ENCODE measurements at places on chromosomes 13 and 19.

DNA sequence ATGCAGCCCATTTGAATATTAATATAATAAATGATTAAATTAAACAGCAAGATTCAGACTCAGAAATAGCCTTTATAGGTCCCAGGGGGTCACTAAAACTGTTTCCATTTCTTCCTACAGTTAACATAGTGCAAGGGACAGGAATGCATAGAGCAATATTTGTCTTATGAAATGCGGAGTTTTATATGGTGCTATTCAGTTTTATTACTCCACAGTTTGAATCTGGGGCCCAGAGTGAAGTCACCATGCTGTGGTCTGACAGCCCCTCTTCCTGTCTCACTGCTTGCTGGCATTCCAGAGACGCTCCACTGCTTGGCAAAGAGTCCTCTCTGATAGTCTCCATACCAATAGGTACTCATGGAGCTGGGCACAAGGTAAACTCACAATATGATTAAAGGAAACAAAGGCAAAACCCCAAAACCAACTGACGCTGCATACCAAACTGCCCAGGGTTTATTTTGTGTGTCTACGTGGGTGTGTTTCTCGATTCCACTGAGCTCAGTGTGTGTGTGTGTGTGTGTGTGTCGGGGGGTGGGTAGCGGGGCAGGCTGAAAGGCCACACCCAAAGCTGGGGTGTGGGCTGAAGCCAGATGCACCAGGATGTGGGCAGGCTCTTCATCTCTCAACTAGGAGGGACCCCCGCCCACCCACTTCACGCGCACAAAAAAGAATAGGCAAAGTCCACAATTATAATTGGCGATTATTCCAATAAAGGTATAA lies 277.9 kb downstream of the TSHZ3 start:
- DNase-seq: no peak

- no peak for DNase-seq
Measured at GRCh38 chr13:75637181-75637750, 1.1 kb downstream of the LMO7 start.

GRCh38 chr13:91045351-91046034 lies 302.0 kb upstream of the MIR17HG start:
- DNase-seq: no peak

GRCh38 chr19:54160182-54160811 lies 776 bp upstream of the LENG1 start:
- no peak for DNase-seq

GRCh38 chr19:16207063-16207462 lies 9.4 kb downstream of the AP1M1 start:
- DNase-seq: no peak

DNA sequence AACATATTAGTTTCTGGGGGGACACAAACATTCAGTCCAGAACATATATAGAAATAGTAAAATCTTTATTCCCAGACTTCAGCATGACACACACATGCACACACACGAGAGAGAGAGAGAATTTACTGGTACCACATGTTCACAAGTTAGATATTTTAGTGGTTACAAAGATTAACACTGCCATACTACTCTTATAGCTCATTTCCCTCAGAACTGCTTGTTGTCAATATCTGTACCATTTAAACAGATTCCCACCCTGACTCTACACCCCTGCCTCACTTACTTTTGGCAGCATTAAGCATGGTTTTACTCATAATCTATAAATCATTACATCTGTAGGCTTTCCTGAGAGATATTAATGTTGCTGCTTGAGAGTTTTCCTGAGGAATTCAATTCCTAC lies 524.7 kb upstream of the HTR2A start:
- no peak for DNase-seq

GRCh38 chr19:14349426-14349825 lies 31.8 kb upstream of the ADGRE5 start:
- no peak for DNase-seq

- DNase-seq: no peak
Measured at GRCh38 chr13:106695139-106695538, 127.2 kb upstream of the ARGLU1 start.

DNA sequence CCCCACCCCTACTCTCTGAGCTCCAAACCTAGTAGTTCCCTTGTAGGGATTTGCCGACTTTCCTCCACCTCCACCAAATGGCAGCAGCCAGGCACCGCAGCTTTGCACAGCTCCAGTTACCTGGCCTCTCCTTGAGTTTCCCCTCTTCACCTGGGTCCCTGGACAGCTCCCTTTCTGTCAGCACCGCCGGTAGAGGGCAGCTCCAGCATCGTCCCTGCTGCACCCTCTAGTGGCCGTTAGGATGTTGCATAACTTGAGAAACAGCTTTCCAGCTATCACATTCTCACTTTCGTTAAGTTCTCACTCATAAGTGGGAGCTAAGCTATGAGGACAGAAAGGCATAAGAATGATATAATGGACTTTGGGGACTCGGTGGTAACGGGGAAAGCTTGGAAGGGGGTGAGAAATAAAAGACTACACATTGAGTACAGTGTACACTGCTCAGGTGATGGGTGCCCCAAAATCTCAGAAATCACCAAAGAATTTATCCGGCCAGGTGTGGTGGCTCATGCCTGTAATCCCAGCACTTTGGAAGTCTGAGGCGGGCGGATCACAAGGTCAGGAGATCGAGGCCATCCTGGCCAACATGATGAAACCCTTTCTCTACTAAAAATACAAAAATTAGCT lies 60.4 kb upstream of the OLFM4 start:
- DNase-seq: peak; percentile 26

DNA sequence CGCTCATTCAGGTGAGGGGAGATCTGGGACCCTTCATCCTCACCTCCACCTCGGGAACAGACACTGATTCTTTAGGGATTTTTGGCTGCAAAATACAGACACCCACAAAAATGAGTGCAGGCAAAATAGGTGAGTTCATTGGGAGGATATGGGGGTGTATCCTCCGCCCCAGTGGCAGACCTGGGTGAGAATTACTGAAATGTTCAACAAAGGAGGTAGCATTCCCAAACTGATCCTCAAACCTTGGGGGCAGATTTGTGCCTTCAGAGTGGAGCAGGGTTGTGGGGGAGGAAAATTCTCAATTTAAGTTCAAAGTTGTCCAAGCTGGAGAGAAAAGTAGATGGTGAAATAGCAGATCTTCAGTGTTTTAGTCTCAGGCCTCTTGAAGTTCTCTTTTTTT lies 31.3 kb upstream of the SIN3B start:
- no peak for DNase-seq

DNA sequence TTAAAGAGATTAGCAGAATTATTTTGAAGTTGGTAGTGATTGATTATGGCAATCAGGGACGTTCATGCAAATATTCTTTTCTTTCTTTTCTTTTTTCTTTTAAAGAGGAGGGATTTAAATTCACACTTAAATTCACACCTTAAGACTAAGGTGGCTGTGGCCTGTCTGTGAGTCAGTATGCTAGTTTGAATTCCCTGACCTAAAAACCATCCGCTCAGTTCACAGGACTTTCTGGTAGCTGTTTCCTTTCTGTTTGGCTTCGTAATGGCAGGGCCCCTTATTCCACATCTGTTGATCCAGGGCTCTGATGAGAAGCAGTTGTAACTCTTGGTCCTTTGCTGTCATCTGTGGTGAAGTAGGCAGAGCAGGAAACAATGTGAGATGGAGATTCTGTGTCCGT lies 7.5 kb downstream of the TNFSF11 start:
- no peak for DNase-seq

- DNase-seq: no peak
Measured at GRCh38 chr13:96650301-96650886, 343.9 kb downstream of the OXGR1 start.

GRCh38 chr13:67632590-67632989 lies 402.5 kb upstream of the PCDH9 start:
- no peak for DNase-seq

- DNase-seq: no peak
Measured at GRCh38 chr13:46644816-46645215, 91.8 kb downstream of the LRCH1 start.

GRCh38 chr19:681029-682019 lies 5.1 kb downstream of the FSTL3 start:
- no peak for DNase-seq

DNA sequence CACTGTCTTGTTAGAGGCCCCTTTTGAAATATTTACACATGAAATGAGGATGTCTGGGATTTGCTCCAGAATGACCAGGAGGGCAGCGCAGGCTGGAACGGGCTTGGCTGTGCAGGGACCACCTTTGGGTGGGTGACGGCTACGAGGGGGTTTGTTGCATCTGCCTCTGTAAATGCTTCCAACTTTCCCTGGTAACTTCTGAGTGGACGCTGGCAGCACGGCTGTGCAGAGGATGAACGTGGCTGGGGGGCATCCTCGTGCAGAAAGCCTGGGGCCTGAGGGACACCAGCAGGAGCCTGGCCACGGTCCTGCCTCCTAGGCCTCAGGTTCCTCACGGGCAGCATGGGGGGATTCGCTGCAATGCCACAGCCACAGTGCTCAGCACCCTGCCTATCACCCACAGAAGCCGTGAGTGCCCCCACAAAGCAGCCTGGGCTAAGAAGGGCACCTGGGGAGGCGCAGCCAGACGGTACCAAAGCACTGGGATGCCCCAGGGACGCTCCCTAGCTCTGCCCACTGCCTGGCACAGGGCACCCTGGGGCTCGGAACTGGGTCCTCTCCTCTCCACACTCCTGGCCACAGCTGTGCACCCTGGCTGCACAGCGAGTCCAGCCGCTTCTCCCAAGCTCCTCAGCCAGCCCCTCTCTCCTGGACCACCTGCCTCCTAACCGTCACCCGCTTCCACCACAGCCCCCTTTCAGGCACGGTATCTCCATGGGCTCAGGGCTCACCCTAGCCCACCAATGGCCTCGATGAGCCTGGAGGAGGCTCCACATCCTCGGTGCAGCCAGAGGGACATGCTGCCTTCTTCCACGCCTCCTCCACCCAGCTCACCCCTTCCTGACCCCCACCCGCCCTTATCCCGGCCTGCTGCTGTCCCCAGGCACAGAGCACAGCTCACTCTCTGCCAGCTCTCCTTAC lies 44.5 kb downstream of the MLLT1 start:
- no peak for DNase-seq

- DNase-seq: no peak
Measured at GRCh38 chr19:8429044-8429443, 15.7 kb upstream of the HNRNPM start.

GRCh38 chr19:7904074-7905020 lies 670 bp downstream of the MAP2K7 start:
- DNase-seq: no peak

- DNase-seq: no peak
Measured at GRCh38 chr19:48631225-48631624, 6.0 kb downstream of the DBP start.

GRCh38 chr13:91099877-91100276 lies 247.6 kb upstream of the MIR17HG start:
- DNase-seq: no peak

- DNase-seq: no peak
Measured at GRCh38 chr13:60267498-60268202, 103.9 kb upstream of the DIAPH3 start.

DNA sequence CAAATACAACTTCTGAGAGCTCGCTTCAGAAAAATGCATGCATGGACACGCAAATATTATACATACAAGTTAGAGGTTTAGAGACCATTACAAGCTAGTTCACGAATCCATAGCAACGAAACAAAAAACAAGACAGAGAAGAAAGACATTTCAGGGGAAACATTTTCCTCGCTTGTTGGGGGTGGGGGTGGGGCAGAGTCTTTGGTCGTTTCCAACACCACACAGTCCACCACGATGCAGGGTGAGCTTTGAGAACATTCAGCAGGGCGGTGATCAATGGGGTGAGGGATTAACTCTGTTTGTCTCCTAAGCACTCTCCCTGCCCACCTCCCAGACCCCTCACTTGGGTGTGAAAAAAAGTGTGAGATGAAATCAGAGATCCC lies 651 bp downstream of the OXGR1 start:
- no peak for DNase-seq

DNA sequence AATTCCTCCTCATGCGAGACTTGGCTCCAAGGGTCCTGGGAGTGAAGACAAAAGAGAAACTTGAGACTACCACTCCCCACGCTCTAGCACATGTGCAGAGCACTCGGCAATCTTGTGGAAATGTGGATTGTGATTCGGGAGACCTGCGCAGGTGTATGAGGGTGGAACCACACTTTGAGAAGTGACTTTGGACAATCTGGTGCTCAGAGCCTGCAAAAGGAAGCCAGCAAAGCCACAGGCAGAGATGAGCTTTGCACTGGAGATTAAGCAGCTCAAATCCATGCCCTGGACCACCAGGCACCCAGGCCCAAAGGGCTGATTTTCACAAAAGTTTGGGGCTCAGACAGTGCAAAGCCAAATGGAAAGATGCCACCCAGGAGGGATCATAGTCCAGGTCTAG lies 162.5 kb upstream of the TSHZ3 start:
- no peak for DNase-seq

- DNase-seq: no peak
Measured at GRCh38 chr13:97946951-97947588, 6.4 kb upstream of the IPO5 start.

GRCh38 chr19:28018499-28018898 lies 1194.5 kb downstream of the UQCRFS1 start:
- no peak for DNase-seq

DNA sequence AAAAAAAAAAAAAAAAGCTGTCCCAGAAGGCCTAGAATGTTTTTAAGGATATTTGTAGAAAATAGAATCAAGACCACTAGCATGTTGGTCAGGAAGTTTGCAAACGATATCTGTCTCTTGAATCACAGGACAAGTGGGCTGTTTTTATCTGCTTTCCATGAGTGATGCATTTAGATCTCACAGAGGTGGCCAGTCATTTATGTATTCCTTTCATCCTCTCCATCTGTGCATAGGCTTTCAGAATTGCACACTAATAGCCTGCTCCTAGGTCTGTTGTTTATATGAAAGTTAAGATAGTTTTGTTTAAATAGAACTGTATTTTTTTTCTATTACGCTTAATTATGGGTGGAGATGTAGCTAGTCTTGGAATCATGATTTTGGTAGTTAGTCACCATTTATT lies 289.5 kb downstream of the SHISA2 start:
- no peak for DNase-seq

GRCh38 chr13:43128504-43128961 lies 105.1 kb downstream of the DNAJC15 start:
- no peak for DNase-seq

- no peak for DNase-seq
Measured at GRCh38 chr19:1455336-1456120, 5.6 kb downstream of the APC2 start.

- no peak for DNase-seq
Measured at GRCh38 chr19:17680230-17680722, 7.9 kb downstream of the UNC13A start.

GRCh38 chr13:79637133-79637763 lies 156.3 kb downstream of the NDFIP2 start:
- DNase-seq: no peak

DNA sequence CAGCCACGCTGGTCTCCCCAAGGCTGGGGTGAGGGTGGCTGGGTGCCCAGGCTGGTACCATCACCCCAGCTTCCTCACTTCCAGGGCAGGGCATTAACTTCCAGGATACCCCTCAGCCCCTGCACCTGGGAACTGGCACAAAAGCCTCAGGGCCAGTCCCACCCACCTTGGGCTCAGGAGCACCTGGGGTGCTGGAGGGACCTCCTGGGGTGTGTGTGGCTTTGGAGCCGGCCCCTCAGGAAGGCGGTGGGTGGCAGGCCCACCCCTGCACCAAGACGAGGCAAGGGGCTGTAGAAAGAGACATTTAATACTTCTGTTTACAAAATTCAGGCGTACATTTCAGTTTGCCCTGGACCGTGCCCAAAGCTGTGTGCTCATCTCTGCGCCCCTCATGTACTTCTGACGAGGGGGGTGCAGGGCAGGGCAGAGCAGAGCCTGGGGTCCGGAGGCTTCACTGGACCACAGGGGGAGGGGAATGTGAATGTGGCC lies 16.8 kb downstream of the MPND start:
- DNase-seq: no peak
